ENCODE measurements at places on chromosomes 7 and 10. TPM values are rescaled to one million over a fixed set of nuclear protein-coding genes. Genes with fewer than 3 reads are reported as not detected.

DNA sequence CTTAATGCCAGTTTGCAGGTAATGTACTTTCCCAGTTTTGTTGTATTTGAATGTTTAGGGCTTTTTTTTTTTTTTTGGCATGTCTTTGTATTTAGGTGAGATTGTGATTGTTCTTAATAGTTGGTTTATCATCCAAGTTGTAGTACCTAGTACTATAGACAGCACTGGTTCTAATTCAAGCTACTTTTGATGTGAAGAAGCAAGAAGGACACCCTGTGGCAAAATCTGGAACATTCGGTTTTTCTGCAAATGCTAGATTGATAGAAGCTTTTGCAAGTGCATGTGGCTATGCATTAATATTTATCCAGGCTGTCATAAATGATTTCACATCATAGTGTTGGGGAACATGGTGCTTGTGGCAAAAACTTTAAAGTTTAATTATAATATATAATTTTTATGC is 248.9 kb downstream of the FOXP2 start:
- DNase-seq = no peak

DNA sequence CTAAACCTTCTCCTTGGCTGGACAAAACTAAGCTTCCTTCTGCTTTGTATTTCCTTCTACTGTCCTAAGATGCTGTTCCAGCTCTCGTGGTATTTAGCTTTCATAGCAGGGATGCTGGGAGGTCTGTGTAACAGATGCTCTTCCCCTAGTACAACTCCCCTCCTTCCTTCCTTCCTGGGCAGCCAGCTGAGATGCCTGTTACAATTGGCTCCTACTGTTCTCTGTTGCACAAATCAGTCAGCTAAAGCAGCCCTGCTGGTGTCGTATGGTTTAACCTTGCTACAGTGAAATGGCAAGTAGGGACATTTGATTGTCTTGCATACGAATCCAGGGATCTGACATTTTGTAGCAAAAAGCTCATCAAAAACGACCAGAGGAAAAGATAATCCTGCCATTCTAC is 143.8 kb downstream of the ARHGAP21 start:
- no peak for DNase-seq

GRCh38 chr7:157280216-157280841 is 56.5 kb upstream of the DNAJB6 start:
- DNase-seq = no peak

DNA sequence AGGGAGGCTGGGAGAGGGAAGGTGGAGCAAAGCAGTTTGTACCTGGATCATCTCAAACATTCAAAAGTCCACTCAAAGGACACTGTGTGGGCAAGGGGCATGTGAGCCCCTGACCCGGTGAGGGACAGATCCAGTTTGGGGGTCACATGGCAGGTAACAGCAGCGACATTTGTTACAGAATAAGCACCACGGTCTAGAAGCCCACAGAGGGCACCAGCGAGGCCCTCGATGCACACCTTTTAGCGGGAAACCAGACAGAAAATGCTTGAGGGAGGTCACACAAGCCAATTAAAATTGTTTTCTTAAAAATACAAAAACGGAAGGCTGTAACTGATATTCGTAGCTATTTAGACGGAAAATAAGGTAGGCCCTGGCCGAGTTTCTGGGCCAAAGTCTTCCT is 144.4 kb downstream of the ZMYND11 start:
- no peak for DNase-seq

DNA sequence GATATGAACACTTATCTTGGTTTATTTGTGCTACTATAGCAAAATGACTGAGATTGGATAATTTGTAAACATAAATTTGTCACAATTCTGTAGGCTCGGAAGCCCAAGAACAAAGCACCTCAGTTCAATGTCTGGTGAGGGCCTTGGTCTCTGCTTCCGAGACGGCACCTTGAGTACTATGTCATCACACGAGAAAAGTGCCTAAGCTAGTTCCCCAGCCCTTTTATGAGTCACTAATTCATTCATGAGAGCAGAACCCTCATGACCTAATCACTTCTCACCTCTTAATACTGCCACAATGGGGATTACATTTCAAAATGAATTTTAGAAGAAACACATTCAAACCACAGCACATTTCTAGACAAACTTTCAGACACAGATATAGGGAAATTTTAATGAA is 52.0 kb upstream of the PRSS1 start:
- no peak for DNase-seq

DNA sequence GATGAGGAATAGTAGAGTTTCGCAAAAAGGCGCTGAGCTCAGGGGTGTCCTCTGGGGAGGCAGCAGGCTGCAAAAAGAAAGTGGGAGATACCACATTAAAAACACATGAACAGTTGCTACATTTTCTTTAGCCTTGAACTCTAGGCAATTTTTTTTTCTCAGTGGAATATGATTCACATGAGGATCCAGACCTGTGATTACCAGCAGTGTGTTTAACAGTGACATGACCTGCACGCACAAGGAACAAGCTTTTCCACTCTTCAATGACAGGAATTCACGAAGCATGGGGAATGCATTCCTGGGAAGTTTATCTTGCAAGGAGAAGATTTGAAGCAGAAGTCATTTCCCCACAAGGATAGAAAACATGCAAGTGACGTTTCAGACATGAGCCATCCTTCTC is 161.6 kb downstream of the ITGA8 start:
- no peak for DNase-seq

DNA sequence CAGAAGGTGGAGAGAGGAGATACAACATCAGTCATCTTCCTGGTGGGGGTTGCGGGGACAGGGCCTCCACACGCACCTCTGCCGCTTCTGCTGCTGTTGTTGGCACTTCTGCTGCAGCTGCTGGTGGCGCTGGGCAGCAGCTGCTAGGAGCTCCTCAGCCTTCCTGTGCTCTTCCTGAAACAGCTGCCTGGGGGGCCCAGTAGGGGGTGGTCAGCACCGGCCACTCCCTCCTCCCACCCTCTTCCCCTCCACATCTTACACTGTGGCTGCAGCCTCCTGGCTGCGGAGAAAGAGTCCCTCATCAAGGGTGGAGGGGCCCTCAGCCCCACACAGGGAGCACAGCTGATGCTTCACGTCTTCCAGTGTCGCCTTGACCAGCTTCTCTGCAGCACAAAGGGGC is 9.9 kb downstream of the SYCE1 start:
- no peak for DNase-seq

TLX1 gene
- total RNA-seq = 1.3 TPM

Data from left lobe of liver (tissue), 2 donors.